ENCODE measurements at places on chromosomes 12 and 14. TPM values are rescaled to one million over a fixed set of nuclear protein-coding genes. Genes with fewer than 3 reads are reported as not detected.

- DNase-seq = no peak
These were observed 297.5 kb downstream of the NAV3 start for GRCh38 chr12:78128211-78128610.

DNA sequence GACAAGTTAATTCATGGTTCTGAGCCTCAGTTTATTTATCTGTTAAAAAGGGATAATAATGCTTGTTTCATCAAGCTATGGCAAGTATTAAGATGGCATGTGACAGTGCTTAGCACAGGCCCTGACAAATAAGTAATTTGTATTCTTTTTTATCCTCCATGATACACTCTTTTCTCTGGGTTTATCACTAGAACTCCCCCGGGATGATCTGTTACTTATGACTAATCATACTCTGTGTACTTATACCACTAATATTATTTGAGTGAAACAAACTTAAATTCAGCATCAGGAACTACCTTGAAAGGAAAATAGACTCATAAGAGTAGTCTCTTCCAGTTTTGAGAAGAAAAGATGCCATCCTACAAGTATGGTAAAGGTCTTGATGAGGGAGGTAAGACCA, 283.8 kb downstream of the PAWR start:
- no peak for DNase-seq

DNA sequence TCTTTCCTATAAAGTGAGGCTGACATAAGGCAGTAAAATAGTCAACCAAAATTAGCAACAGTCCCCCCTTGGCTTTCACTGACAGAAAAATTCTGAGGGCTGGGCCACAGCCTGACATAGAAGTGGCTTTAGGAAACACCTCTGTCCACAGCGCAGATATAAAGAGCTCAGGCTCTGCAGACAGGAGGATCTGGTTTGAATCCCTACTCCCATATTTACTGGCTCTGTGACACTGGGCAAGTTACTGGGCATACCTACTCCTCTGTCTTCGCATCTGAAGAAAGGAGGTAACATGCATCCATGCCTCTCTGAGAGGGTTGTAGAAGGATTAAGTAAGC, 95.3 kb downstream of the STXBP6 start:
- no peak for DNase-seq

GRCh38 chr14:99722741-99723140, 38.6 kb downstream of the CYP46A1 start:
- DNase-seq = no peak

DNA sequence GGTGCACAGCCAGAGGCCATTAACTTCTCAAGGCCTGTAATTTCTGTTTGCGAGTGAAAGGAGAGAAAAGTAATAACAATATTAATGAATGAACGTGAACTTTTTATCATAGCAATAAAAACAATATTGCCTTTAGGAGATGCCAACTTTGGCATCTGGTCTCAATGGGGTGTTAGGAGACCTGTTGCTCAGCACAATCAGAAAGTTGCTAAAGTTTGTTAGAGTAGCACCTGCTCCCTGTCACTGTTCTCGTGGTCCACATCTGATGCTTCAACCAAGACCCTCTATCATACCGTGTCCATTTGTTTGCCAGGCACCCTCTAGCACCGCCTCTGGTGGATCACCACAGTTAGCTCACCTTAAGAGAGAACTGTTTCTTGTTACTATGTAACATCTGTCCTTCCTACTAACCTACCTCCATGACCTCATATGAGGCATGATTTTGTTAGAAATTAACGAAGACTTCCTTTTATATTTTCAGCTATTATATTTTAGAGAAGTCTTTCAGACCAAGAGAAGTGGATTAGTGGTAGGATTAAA, 12.5 kb upstream of the CLEC4E start:
- no peak for DNase-seq

GRCh38 chr14:52974406-52974805, 23.6 kb upstream of the FERMT2 start:
- no peak for DNase-seq

- no peak for DNase-seq
These were observed 68.0 kb downstream of the WNK1 start for GRCh38 chr12:820336-820735.

- DNase-seq = no peak
These were observed 11.6 kb upstream of the NEK9 start for GRCh38 chr14:75138492-75138891.

DNA sequence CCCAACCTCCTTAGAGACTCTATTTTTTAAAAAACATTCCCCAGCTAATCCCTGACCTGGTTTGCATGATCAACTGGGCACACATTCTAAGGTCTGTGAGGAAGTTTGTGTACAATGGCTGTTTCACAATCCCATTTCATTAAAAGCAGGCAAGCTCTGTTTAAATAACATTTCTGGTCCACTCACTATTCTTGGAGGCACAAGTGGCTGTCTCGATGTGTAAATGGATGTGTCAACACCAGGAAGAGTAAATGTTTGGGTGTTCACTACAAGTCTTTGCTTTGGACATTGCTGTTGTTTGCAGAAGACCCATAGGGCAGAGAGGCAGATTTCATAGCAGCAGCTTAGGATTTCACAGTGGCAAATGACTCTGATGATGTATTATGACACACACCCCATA, 98.3 kb downstream of the PDZRN4 start:
- DNase-seq = no peak

GRCh38 chr14:87579036-87579435, 413.9 kb downstream of the GALC start:
- DNase-seq = no peak

GRCh38 chr14:65291531-65291930, 121.0 kb upstream of the FUT8 start:
- no peak for DNase-seq

DNA sequence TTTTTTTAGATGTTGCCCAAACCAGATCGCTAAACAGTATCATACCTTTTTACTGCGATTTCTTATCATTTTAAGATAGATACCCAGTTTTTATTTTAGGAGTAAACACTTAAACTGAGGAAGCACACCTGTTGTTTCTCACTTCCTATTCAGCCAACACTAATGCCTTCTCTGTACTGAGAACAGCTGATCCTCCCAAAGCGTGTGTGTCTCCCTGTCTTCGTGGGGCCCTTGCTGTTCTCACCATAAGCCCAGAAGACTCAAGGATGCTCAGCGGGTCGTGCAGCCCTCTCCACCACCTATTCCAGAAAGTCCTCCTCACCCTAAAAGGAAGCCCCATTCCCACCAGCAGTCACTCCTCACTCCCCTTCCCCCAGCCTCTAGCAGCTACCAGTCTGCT, 14.8 kb downstream of the PPP2R5C start:
- no peak for DNase-seq

- DNase-seq = no peak
These were observed 274.7 kb downstream of the SLC6A15 start for GRCh38 chr12:84637926-84638325.

DNA sequence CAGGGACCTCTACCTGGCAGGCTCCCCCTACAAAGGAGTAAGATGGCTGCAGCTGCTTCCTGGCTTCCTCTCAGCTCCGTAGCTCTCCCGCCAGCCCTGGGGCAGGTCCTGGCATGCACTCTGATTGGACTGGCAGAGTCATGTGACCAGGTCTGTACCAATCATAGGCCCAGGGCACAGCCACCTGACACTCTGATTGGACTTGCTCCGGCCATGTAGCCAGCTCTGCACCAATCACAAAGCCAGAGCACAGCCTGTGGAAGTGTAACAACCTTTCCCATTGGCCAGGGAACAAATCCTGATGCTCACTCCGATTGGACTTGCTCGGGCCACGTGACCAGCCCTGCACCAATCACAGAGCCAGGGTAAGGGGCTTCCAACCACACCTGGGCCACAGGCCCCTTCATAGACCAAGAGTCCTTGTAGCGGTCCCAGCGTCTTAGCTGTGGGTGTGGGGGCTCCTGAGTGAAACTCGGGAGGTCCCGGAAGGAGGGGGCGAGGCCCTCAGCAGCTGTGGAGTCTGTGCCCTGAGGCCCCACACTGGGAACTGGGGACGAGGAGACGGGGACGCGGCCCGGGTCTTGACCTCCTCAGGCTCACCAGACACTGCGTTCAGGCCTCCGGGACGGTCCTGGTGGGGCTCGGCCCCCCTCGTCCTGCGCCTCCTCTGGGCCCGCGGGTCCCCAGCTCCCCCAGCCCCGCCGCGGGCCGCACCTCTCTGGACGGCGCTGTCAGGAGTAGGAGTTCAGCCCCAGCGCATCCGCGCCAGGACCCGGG, 210.6 kb downstream of the ADGRD1 start:
- DNase-seq = no peak

- DNase-seq = no peak
These were observed 23.3 kb downstream of the CYP46A1 start for GRCh38 chr14:99707420-99707819.

GRCh38 chr12:110111476-110112334, 12.5 kb upstream of the IFT81 start:
- DNase-seq = no peak

DNA sequence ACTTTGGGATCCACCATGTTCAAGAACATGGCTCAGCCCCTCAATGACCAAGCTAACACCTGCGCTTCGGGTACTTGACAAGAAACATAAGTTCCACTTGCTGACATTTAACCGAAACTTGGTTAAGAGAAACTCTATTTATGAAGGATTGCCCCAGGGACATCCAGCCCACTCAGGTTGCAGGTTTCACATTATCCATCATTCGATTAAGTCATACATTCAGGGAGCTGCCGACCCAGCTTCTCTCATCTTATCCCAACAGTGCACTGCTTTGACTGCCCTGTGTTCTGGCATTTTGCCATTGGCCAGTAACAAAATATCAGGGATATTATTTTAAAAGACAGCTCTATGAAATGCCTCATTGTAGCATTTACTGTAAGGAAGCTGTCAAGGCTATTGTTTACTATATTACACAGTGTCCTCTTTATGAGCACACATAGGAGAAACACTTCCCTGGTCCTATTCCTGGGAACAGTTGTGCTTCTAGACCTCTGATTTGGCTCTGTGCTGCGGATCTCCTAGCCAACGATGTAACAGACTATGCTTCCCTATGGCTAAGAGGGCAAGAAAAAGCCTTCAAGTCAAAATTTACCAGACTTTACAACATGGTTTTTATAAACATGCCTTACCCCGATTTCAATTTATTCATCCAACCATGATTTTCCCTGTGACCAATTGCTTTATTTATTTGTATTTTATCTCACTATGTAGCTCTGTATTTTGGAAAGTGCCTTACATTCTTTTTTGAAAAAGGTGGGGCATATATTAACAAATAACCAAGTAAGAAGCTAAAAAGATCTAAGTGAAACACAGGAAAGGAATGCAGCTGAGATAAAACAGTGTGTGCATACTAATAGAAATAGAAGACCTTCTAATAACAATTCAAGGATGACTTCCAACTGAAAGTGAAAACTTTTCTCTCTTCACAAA, 109.3 kb downstream of the ITPR2 start:
- DNase-seq = no peak

- DNase-seq = no peak
These were observed 203.7 kb downstream of the PPM1H start for GRCh38 chr12:62731055-62731820.

DNA sequence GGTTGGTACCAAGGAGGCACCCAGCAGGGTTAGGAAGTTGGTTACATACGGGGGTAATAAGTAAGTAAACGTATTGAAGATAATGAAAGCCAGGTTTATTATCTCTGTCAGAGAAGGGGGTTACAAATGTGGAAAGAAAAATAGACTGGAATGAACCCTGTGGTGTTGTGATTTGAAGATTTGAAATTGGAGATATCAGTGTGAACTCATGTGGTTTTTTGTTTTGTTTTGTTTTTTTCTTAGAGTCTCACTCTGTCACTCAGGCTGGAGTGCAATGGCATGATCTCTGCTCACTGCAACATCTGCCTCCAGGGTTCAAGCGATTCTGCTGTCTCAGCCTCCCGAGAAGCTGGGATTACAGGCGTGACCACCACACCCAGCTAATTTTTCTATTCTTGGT, 14.1 kb upstream of the SLC25A3 start:
- DNase-seq = no peak

GRCh38 chr14:87542288-87542687, 450.7 kb downstream of the GALC start:
- DNase-seq = no peak

- DNase-seq = no peak
These were observed 30.5 kb downstream of the ZFHX2 start for GRCh38 chr14:23520899-23521533.

DNA sequence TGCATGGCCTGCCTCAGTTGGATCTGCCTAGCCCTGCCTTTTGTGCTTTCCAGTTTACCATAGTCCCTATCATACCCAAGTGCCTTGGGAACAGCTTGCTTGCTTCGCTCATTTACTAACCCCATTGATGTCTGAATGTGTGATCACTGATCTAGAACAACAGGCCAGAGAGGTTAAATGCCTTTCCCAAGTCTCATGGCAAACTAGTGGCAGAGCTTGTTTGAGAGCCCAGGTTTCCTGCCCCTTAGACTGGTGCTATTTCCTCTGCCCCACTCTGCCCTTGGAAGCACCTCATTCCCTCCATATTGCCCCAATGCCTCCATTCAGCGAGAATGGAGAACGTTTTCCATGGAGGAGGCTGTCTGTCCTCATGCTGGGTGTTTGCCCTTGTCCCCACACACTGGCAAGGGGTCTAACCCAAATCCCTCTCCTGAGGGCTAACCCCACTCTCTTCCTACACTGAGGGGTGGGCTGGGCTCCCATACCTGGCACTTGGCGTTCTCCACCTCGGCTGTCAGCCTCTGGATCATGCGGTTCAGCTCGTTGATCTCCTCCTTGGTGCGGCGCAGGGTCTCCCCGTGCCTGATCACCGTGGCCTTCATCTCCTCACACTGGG, 19.8 kb downstream of the KRT7 start:
- DNase-seq = peak; percentile 23

Gene EMP1
- total RNA-seq = 7.3 TPM

Gene KRT3
- total RNA-seq = not detected

Gene HOXC13
- not detected for total RNA-seq

Gene TAMALIN
- 17.1 TPM for total RNA-seq

Gene AQP2
- not detected for total RNA-seq

Gene FAM90A1
- total RNA-seq = 0.11 TPM

Gene BHLHE41
- total RNA-seq = not detected
